ENCODE measurements at places on chromosomes 3 and 15. TPM values are rescaled to one million over a fixed set of nuclear protein-coding genes. Genes with fewer than 3 reads are reported as not detected.

SLC24A5 gene
- 668 TPM for total RNA-seq

ZIC4 gene
- not detected for total RNA-seq

ACOX2 gene
- 1.3 TPM for total RNA-seq

SLC12A8 gene
- total RNA-seq, result 1.5 TPM

SCG5 gene
- total RNA-seq, result 2.3 TPM

TRIM59 gene
- total RNA-seq, result 26.8 TPM

CASR gene
- total RNA-seq, result not detected

MRAS gene
- 47.8 TPM for total RNA-seq

TJP1 gene
- 39.3 TPM for total RNA-seq

LMLN gene
- 10.2 TPM for total RNA-seq

GCNT3 gene
- total RNA-seq, result 0.33 TPM

PTH1R gene
- total RNA-seq, result 0.31 TPM

BSN gene
- 0.36 TPM for total RNA-seq

PIERCE2 gene
- 3.7 TPM for total RNA-seq

KNG1 gene
- total RNA-seq, result not detected

OXTR gene
- 0.69 TPM for total RNA-seq

MAP1A gene
- total RNA-seq, result 6.5 TPM

HES1 gene
- 16.4 TPM for total RNA-seq

CPLX3 gene
- total RNA-seq, result 0.15 TPM

MEF2A gene
- 26.4 TPM for total RNA-seq

SLC51A gene
- not detected for total RNA-seq

APH1B gene
- 43.7 TPM for total RNA-seq

CATSPER2 gene
- 1.5 TPM for total RNA-seq

POLQ gene
- 13.6 TPM for total RNA-seq

CIP2A gene
- 20.6 TPM for total RNA-seq

ITIH3 gene
- not detected for total RNA-seq

ATP13A5 gene
- not detected for total RNA-seq

ADCY5 gene
- 1.5 TPM for total RNA-seq

CCR5 gene
- total RNA-seq, result not detected

AGBL1 gene
- total RNA-seq, result 1.1 TPM

ITIH1 gene
- not detected for total RNA-seq

STAB1 gene
- under 0.01 TPM for total RNA-seq

FBXL22 gene
- not detected for total RNA-seq

SLC22A14 gene
- total RNA-seq, result 0.15 TPM

FANCD2OS gene
- total RNA-seq, result not detected

RTP2 gene
- not detected for total RNA-seq

NOX5 gene
- total RNA-seq, result 0.15 TPM

WDR73 gene
- 29.5 TPM for total RNA-seq

GXYLT2 gene
- 26.4 TPM for total RNA-seq

ADAMTS9 gene
- 2.4 TPM for total RNA-seq

MFGE8 gene
- total RNA-seq, result 73.9 TPM

BAHD1 gene
- 8.7 TPM for total RNA-seq

CCDC9B gene
- total RNA-seq, result 42.2 TPM
